NAMALWA (cell line): ENCODE measurements at places on chromosomes 13 and 19.

- no peak for DNase-seq
Observed at GRCh38 chr19:36058481-36059179, 3.9 kb downstream of the WDR62 start.

- DNase-seq, result no peak
Observed at GRCh38 chr19:18191640-18192062, 1.4 kb upstream of the MPV17L2 start.

- DNase-seq, result no peak
Observed at GRCh38 chr13:110509478-110509926, 52.0 kb downstream of the RAB20 start.

DNA sequence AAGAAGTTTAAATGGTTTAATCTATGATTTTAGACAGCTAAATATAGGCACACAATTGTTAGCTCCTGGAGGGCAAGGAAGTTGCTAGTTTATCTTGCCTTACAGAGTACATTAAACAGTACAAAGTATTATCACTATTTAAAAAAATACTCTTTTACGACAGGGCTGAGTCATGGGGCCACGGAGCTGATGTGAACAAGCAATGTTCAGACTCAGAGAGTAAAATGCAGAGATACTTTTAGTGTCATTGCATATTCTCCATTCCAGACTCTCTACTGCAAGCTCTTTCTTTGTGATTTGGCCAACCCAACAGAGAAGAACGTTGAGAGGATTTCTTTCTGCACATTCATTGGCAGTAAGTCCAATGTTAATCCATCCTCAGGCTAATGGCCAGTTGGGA, 352.4 kb downstream of the SPRY2 start:
- DNase-seq, result no peak

DNA sequence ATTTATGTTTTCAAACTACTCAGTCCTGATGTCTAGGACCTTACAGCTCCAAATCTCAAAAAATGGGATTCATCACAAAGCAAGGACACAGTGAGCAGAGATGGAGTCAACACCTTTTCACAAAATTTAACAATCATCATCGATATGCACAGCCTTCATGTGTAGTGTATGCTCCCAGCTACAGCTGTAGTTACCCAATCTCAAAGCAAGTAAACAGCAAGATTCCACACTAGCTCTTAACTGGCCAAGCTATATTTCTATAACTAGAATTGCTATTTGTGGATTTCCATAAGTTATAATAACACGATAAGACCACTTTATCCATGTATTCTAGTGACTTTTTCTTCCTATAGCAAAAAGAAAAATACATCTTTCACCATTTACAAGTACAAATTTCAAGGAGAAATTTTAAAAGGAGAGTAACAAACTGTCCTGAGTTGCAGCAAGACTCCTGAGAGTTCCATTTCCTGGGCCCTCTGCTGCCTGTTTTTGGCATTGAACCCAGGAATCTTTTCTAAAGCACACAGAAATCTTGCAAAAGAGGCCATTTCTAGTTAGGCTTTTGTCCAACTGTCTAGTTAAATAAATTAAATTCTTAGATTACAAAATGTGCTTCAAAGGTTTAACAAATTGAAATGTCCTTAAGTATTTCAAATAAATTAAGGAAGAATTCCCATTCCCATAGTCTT, 460.6 kb downstream of the FGF14 start:
- DNase-seq, result peak; percentile 47
